ENCODE measurements at places on chromosomes 6 and 20. TPM values are rescaled to one million over a fixed set of nuclear protein-coding genes. Genes with fewer than 3 reads are reported as not detected.

DNA sequence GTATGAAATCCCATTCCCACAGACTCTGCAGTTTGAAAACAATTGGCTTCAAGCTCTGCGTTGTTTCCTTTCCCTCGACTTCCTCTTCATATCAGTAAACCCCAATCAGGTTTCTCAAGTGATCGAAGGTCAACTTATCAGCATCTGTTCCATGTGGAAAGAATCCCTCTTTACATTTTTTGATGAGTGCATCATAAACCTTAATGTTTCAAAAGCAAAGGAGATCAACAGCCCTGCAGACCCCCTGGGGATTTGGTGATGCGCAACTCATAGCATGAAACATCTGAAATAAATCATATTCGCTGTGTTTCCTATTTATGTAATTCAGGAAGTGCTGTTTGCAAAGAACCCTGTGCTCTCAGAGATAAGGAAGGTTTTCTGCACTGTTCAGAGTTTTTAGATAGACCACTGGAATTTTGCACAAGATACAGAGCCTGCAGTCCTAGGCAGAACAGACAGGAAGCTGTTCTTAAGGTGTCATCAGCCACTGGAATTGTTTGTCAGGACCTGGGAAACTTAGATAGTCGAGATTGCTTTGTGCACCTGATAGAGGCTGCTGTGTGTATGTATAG lies 216.0 kb downstream of the HIVEP2 start:
- no peak for DNase-seq

DNA sequence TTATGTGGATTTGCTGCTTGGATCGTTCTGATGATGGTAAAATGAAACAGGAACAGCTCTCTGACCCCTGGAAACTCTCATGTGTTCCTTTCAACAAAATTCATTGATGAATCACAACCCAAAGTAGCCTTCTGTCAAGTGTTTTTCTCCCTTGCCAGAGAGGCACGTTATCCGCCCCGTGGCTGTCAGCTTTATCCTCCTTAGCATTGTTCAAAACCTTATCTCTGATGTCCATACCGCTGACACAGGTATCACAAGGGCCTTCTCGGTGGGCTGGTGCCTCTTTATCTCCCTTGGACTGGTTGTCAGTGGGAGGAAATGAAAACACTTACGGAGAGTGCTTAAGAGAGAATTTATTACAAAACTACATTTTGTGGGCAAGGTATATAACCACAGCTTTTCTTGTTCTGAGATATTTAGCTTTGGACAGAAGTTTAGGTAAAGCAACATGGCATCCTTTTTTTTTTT lies 84.9 kb downstream of the TIAM2 start:
- no peak for DNase-seq

DNA sequence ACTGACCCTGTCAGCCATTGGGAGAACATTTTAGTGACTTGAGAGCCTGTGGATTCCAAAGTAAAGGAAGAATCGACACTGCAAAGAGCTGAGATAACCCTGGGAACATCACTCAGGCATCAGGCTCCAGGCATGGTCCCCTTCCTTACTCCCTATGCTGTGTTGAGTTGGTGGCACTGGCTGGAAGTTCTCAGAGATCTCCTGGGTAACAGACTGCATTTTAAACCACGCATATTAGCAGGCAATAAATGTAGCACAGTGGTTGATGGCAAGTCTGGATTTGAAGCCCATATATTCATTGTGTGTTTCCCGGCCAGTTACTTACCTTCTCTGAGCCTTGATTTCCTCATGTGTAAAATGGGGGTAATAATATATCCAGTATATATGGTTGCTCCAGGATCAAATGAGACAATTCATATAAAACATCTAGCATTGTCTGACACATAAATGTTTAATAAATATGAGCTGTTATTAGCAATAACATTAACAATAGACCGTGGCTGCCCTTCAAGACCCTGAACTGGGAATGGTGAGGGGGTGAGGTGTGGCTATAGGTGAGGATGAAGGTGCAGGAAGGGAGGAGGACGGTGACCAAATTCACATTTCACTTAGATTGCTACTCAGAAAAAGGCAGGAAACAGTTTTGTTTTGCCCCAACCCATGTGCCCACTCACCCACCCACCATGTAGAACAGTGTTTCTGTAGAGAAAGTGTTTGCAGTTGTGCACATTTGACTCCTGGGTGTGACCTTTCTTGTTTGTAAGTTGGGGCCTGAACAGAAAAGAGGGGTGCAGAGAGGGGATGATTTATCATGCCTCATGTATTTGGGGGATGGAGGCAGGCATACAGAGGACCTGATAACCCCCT lies 2.1 kb downstream of the PLCG1 start:
- no peak for DNase-seq

DNA sequence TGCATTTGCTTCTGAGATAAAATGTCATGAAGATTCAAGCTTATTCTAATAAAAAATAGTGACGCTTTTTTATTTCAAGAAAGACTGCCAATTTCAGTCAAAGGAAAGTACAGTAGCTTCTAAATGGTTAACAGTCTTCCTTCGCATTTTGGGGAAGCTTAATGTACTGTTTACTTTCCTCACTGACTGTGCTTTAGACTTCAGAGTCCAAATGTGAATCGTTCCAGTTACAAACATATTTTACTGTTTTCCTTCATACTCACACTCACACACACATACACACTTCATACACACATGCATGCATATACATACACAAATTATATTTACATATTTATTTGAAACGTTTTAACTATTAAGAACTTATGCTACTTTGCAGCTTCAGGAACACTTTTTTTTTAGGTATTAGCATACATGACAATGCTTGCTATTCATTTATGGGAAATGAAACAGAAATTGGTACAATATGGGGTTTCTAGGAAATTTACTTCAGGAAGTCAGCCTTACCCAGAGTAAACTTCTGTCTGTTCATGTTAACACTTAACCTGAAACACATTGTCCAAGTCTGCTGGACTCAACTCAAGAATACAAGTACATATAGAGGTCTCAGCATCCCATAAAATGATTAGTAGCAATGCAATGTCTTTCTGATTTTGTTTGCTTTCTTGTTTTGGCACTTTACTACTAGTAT lies 145.4 kb downstream of the RPS12 start:
- no peak for DNase-seq

DNA sequence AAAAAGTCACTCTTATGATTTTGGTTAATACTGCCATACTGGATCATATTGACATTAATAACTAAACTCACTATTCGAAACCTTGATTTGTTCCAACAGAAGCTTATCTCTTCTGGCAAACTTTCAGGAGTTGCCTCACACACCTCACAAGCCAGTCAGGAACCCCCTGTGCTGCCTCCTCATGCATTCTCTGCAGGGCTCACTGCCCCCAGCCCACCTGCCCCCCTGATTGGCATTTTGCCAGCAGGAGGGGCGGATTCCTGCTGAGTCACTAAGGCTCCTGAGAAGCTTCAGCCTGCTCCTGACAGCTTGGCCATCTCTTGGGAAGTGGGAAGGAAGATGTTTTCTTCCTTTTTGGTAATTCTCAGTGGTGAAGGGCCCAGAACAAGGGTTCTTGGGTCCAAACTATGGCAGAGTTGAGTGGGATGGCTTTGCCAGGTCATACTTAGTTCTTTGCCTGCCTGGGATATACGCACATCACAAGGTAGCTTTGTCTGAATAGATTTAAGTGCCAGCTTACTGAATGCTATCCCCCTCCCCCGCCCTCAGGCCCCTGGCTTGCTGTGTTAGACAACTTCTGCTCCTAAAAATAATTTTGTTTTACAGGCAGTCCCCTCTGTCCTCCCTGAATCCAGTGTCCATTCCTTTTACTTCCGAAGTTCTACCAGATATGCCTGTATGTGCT lies 31.4 kb downstream of the SLC35F1 start:
- no peak for DNase-seq

DNA sequence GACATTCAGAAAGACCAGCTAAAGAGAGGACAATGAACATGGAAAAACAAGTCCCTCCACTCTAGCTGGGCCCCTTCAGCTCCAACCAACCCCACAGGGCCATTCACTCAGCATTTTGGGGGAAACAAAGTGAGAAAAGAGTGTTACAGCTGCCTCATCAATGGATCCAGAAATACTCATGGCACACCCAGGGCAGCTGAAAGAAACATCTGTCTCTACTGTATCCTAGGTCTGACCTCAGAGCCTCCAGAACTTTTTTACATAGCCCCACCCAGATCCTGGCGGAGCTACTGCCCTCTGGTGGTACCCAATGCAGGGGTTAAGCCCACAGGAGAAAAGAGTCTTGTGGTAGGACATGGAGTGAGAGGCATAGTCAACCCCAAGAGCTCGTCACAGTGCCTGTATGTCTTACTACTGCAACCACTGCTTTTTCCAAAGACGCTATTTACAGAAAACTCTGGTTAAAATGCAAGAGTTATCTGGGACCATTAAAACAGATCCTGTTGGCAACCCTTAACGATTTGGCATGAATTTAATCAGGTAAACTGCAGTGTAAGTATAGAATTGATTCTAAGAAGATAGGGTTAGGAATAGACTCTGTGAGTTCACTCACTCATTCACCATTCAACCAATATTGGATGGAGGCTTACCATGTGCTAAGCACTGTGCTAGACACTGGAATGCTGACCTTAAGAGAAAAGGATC lies 37.4 kb upstream of the FAM83C start:
- no peak for DNase-seq

GRCh38 chr6:39304951-39305350 lies 9.3 kb downstream of the KCNK17 start:
- DNase-seq, result no peak

- DNase-seq, result no peak
Measured at GRCh38 chr20:536426-537010, 7.1 kb downstream of the CSNK2A1 start.

DNA sequence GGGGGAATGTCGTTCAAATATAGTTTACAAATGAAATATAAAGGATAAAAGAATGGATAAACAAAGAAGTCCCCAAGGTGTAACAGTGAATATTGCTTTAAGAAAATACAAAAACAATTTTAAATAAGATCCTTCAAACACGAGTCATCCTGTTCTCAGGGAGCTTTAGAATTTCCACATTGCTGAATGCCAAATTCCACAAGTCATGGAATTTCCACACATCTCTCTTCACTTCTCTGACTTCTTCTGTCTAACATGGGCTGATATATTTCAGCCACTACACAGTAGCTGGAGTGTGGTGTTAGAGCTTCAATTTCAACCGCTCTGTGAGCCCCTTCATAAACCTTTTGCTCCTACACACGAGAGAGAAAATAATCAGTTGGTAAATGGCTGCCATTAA lies 28.0 kb downstream of the IL22RA2 start:
- DNase-seq, result no peak

GRCh38 chr20:61807471-61808160 lies 258.1 kb downstream of the TAF4 start:
- DNase-seq, result no peak

DNA sequence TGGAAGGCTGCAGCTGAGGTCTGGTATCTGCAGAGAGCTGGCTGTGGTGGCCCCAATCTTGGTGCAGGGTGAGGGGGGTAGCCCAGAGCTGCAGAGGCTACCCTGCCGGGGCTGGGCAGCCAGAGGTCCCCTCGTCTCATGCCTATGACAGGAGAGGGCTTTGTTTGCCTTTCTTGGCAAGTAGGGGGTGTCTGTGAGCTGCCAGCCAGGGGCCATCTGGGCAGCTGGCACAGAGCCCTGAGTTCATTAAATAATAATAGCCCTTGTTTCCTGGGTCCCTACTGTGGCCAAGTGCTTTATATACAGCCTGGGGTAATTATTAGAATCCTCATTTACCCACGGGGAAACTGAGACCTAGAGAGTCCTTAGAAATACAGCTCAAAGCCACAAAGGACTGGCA lies 66.6 kb downstream of the EZR start:
- DNase-seq, result peak; percentile 58

DNA sequence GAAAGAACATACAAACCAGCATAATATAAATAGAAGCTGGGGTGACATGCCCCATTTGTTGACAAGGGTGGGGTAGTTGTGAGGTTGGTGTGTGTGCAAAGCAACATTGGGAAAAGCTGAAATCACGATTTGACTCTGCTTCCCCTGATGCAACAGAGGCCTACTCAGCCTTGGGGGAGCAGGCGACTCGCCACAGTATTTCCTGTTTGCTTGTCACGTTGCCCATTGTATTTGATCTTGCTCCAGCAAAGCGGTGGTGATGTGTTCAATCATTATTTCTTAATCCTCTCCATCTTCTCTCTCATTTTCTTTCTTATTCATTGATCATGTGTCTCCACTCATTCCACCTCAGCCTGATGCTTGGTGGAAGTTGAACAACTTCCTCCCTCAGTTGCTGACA lies 165.8 kb upstream of the CITED2 start:
- DNase-seq, result no peak

DNA sequence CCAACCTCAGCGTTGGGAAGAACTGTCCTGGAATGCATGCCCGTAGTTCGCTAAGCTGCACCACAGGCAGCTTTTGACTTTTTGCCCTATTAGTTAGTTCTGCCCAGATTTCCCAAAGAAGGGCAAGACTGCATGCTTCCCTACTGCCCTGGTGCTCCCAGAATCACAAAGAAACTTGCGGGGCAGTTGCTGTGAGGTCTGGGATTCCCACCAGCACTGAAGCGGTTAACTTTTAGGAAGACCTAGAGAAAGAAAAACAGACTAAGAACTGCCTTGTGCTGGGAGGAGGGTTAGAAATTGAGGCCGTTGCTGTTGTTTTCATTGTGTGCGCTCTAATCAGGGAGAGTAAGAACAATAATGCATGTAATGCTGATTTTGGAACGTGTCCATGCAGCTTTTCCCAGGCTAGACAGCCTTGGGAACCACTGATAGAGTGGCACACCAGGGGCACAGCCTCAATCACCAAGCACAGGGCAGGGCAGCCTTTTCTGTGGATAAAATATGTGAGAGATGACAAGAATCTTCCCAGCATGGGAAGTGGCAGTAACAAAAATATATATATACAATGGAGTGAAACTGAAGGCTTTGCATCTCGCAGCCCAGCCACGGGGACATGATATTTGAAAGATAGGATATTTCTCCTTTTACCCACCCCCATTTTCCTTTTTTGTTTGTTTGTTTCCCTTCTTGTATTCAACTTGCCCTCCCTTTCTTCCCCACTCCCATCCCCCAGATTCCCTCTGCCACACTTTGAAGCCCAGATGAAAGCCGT lies 137.7 kb upstream of the HEY2 start:
- peak; percentile 23 for DNase-seq

GRCh38 chr6:26087284-26088115 lies at the start of gene HFE:
Gene HFE, plus strand, starts transcription at chr6:26087429. Its CDS starts 12 bp downstream, at chr6:26087441.
- DNase-seq, result peak; percentile 76

- DNase-seq, result peak; percentile 54
Measured at GRCh38 chr20:4484379-4484997, 237.2 kb upstream of the PRND start.

- DNase-seq, result no peak
Measured at GRCh38 chr6:110575925-110576463, 99.6 kb upstream of the SLC22A16 start.

GRCh38 chr6:154606457-154606856 lies 96.0 kb upstream of the CNKSR3 start:
- DNase-seq, result no peak

GRCh38 chr6:43146709-43147688 lies 24.1 kb upstream of the SRF start:
- DNase-seq, result no peak

BPI gene
- 0.87 TPM for polyA plus RNA-seq
